Stimulated activated CD8-positive, alpha-beta memory T cell treated with anti-CD3 and anti-CD28 coated beads, Interleukin-2, amount 100 ng/mL, for 1 hour (primary cell): ENCODE measurements at places on chromosomes 11 and 22.

GRCh38 chr11:83241291-83241946, 44.7 kb downstream of the CCDC90B start:
- DNase-seq = no peak

GRCh38 chr11:111176603-111177002, 68.9 kb upstream of the POU2AF2 start:
- DNase-seq = no peak

GRCh38 chr11:68658097-68658496, 26.2 kb upstream of the GAL start:
- no peak for DNase-seq

- no peak for DNase-seq
Measured at GRCh38 chr11:118531597-118532084, 649 bp downstream of the TMEM25 start.

DNA sequence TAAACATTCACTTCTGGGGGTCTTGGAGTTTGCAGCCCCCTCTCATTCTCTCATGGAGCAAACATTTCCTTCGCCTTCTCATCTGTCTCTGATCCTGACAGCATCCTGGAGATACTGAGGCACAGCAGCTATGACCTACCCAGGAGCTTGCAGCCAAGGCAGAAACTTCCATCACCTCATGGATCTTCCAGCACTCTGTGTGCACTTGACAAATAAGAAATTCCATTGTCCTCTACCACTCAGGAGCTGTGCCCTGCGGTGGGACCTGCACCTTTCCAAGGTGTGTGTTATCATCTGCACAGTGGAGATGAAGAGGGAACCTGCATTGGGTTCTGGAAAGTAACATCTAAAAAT, 49.1 kb downstream of the GGTLC2 start:
- no peak for DNase-seq

- DNase-seq = no peak
Measured at GRCh38 chr11:1343391-1344055, 34.1 kb upstream of the TOLLIP start.

DNA sequence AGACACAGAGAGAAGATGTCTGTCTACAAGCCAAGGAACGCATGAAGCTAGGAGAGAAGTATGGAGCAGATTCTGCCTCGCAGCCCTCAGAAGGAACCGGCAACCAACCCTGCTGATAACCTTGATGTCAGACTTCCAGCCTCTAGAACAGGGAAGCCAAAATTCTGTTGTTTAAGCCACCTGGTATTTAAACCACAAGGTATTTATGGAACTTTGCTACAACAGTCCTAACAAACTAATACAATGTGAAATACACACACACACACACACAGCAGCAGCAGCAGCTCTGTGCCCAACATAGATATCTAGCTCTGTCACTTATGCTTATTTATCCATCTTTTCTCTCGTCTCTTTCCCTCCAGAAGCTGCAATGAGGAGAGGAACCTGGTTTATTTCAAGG, 400.0 kb downstream of the ETS1 start:
- no peak for DNase-seq

DNA sequence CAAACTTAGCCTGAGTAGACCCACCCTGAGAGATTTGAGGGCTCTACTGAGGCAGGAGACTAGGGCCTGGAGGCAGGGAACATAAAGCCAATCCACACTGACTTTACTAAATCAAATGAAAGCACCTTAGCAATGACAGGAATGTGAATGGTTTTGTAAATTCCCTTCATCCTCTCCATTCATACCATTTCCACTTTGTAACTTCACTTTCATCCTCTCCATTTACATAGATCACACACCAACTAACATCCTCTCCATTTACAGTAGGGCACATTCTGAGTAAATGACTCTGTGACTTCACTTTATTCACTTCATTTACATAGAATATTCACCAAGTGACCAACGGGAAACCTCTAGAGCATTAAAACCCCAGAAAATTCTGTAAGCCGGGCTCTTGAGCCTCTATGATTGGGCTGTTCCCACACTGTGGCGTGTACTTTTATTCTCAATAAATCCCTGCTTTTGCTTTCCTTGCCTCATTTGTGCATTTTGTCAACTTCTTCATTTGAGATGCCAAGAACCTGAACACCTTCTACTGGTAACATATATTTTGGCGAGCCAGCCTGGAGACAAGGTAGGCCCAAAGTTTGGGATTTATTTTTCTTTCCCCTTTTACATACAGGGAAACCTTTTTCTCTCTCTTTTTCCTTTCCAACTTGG, 82.9 kb downstream of the PIWIL4 start:
- no peak for DNase-seq

DNA sequence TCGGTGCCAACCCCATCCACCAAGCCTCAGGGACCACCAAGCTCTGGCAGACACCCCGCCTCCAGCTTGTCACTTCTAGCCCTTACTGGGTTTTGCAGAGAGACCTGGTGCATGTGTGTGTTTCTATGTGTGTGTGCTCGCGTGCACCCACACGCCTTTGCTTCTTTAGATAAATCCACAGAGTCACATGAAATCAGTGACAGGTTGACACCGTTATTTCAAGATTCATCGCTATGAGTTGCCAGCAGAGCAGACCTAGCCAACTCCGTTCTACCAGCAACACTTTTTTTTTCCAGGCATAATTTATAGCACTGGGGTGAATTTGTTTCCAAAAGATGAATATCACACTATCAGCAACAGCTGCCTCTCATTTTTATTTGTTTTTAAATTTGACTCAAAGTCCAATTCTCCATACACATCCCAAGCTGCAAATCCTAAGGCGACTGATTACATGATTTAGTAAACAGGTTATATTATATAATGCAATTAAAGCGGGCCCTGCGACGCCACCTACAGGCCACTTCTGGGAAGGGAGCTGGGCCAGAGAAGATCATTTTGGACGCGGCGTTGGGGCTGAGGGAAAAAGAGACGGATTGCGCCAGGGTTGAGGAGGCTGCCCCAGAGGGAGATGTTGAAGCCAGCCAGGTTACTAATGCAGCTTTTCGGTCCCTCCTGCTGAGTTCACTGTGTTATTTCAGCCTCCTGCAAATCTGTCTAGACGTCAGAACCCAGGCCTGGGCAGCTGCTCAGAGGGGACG, 150.5 kb downstream of the FEZ1 start:
- DNase-seq = no peak

GRCh38 chr11:5277807-5278382, 8.2 kb upstream of the HBE1 start:
- DNase-seq = no peak

GRCh38 chr22:37781434-37782059, 26.2 kb upstream of the GCAT start:
- no peak for DNase-seq

GRCh38 chr11:63672936-63673539, 1.9 kb upstream of the ATL3 start:
- DNase-seq = no peak

GRCh38 chr22:30754971-30755758, 60.5 kb downstream of the OSBP2 start:
- peak; percentile 10 for DNase-seq

- no peak for DNase-seq
Measured at GRCh38 chr11:15288863-15289262, 174.1 kb downstream of the INSC start.

DNA sequence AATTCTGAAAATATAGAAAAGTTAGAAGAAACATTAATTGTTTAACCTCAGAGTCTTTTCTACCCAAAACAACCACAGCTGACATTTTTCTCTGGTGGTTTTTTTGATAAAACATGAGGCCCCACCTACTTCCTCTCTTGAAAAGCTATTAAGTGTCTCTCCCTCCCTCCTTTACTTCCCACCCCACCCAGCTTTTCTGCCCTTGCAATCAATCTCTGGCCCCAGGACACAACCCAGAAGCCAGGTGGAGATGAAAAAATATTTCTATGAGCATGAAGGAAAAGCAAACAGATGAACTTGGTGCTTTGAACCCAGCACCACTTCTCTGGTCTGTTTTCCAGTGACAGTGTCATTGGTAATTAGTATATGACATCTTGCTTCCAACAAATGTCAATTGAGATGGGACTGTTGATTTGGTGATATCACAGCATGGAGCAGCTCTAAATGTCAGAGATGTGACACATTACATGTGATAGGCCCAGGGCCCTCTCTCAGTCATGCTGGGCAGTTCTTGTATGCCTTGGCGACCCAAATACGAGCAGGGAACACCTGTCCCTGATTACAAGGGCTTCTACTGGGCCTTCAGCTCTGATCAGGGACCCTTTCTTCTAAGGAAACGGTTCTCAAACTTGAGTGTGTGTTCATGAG, 23.9 kb upstream of the TMPRSS13 start:
- no peak for DNase-seq

DNA sequence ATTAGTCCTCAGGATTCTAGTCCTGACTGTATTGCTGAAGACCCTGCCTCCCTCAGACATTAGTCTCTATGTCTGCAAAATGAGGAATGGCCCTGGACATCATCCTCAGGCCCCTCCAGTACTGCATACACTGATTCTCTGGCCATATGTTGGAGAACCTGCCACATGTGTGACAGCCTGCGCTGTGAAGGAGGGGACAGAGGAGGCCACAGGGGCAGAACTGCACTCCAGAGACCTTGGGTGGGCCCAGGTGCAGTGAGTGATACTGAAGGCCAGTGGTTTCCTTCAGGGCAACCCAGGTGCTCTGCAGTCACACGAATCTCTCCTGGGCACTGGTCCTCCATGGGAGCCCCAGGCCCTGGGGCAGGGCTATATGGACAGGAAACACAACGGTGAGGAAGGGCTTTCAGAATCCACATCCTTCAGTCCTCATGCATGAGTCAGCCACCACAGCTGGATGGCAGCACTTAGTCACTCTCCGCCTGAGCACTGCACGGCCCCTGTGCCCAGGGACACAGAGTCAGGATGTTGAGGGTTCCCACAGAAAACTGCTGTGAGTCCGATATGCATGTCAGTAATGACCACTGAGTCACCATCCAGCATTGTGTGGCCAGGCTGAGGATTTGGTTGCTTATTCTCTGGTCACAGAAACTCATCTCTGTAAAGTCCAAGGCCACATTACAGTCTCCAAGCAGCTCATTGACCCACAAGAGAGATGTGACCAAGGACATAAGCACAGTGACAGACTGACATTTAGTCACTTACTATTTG, 39.7 kb downstream of the ME3 start:
- no peak for DNase-seq

DNA sequence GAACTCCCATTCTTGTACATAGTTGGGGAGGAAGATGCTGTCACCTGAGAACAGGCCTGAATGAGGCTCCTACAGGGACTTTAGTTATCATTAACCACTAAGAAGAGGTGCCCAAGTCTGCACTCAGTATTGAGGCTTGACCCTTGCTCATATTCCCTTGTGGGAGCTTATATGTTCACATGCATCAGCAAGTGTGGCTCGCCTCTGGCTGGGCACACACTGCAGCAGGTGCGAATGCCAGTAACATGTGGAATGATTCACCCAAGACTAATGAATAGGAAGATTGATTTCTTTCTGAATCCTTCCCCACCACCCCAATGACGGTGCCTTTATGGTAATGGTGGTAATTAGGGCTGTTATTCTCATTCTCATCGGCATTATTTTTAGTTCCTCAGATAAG, 127.3 kb downstream of the FEZ1 start:
- no peak for DNase-seq

DNA sequence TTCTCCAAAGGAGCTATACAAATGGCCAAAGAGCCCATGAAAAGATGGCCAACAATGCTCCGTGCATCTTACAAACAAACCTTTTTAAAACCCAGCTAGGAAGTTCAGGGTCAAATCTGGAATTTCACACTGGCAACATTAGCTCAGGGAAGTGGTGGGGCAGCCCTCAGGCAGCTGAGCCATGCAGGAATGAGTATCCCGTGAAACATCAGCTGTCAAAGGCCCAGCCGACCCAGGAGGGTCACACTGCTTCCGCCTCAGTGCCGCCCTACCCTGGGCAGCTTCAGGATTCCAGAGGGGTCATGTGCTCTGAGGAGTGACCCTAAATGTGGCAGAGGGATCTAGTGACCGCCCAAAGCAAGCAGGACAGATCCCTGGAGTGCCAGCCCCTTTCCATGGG, 73.4 kb downstream of the LINC01488 start:
- DNase-seq = no peak

DNA sequence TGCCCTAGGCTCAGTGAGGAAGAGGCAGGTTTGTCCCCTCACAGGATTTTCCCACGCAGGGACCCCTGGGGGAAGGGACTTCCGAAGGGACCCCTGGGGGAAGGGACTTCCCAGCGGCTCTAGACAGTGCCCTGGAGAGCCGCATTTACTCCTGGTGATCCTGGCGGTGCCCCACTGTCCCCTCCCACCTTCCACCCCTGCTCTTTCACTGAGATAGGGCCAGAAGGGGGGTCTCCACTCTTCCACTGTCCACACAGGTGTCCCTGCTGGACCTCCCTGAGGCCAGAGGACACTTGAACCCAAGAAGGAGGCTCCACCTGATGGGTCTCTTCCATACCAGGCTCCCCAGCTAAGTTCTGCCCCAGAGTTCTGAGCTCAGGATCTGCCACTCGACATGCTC, 1333.9 kb downstream of the BRD1 start:
- DNase-seq = no peak

DNA sequence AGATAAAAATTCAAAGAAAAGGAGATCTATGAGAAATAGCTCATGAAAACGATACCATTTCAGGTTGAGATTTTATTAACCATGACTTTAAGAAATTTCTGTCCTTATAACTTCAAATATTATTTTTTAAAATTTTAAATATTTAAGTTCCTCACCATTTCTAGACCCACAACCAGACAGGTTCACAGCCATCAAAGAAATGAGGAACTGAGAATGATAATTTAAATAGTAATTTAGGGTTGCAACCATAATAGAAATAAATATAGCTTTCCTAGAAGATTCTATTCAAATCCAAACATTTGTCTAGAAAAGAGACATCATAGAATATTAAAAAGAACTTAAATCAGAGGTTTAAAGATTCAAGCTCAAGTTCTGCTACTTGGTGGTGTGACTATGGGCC, 5.9 kb upstream of the VWA5A start:
- no peak for DNase-seq

GRCh38 chr11:17413414-17414316, 25.2 kb upstream of the KCNJ11 start:
- DNase-seq = no peak

DNA sequence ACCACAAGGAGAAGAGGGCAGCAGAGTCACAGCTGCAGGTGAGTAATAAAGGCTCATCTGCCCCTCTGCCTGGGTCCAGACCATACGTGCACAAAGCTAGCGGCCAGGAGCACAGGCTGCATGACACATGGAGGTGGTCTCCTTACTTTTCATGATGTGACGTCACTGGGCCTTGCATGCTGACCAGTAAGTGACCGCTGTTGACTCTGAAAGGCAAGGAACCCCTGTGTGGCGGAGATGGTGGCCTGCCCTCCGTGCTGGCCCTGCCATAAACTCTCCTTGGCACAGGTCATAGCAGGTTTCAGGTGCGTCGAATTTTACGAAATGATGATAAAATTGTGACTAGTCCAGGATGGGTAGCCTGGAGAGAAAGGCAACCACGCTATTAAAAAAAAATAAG, 7.6 kb upstream of the PARVG start:
- DNase-seq = no peak

DNA sequence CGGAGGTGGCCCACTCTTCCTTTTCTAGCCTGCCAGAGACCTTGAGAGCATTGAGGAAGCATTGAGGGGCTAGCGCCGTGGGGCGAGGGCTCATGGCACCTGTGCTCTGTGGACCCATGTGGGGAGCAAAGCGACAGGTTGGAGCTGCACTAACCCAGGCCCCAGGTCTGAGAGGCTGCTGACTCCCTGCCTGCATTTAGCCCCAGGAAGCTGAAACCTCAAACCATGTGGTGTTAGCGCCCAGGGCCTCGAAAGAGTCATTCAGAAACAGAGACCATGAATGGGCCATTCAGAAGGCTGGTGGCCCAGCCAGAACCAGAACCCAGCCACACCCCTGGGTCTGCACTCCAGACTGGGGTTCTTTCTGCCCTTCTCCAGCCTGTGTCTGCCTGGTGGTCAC, 88.6 kb downstream of the BCR start:
- no peak for DNase-seq
